NCI-H345 (cell line): ENCODE measurements at places on chromosomes 2 and 18.
A peak's percentile ranks its signal among the peaks of the same experiment; 100 is the strongest.

- DNase-seq: no peak
Observed at GRCh38 chr2:53660886-53661285, 106.7 kb upstream of the CHAC2 start.

DNA sequence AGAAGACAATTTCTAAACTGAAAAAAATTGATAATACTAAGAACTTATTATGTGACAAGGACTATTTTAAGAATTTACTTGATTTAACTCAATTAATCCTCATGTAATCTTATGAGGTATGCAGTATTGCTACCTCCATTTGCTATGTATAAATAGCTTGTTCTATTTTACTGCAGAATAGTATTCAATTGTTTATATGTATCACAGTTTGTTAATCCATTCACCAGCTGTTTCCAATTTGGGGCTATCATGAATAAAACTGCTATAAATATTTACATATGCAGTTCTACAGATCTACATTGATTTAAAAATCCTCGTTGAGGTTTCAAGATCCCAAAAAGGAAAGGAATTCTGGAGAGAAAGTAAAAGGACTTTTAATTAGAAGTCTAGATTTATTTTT, 54.8 kb upstream of the DOCK10 start:
- DNase-seq: no peak

- DNase-seq: no peak
Observed at GRCh38 chr2:108139521-108139920, 100.2 kb upstream of the SULT1C3 start.

DNA sequence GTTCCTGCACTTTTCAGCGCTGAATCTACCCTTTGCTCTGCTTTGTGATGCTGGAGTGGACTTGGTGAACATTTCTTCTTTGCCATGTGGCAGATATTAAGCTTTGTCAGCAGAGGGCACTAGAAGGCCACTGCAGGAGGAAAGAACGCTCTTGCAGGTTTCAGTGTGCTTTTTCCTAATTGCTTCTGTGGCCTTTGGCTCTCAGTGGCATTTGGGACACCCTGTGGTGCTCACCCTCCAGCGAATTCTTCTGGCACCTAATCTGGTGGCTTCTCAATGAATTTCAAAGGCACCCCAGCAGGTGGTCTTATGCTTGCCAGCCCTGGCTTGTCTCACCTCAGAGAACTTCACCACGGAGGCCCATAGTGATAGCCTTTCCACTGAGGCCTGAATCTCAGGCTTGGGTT, 146.7 kb downstream of the MYO3B start:
- DNase-seq: peak; percentile 88

DNA sequence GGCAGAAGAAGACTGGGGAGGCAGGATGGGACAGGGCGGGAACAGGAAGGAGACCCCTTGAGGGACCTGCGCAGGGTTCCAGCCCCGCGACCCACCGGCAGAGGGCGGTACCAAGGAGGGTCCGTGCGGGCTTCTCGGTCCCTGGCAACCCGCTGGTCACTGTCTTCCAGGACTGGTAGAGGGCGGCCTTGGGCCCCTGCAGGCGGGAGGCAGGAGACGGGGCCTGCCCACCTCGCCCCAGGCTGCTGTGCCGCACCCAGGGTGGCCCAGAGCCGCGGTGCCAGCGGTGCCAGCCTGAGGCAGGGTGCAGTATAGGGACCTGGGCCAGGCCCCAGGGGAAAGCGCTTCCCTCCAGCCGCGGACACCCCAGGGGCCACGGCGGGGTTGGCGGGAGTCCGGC, 34.5 kb downstream of the NEURL3 start:
- no peak for DNase-seq

- peak; percentile 87 for DNase-seq
Observed at GRCh38 chr2:56047136-56047535, 123.6 kb upstream of the EFEMP1 start.

DNA sequence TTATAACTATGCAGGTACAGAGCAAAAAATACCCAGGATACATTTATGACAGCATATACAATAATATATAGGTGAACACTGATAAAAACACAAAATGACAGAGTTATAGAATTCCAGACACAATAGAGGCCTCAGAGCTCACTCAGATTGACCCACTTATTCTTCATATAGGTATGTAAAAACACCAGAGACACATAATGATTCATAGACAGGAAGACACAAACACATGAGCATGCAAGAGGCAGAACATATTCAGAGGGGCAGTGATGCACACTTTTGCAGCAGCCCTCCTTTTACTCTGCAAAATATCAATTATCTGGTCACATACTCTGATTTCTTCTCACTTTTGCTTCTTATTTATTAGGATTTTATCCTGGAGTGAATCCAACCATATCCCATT, 633.3 kb upstream of the ACVR2A start:
- DNase-seq: no peak

DNA sequence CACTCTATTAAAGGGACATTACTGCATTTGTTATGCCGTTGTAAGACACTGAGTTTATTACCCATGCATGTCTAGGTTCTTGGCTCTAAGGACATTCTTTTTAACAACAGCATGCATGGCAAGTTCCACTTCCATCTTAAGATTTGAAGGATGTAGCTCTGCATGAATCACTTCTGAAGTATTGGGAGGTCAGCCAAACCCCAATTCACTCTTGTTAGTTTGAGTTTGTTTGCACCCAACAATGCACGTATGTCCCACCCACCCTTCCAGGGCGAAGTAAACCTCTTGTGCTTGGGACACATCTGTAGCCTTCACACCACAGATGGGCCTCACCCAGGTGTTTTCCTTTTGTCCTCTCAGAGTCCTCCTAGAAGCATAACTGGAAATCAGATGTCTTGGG, 5.6 kb upstream of the LAMA3 start:
- no peak for DNase-seq

GRCh38 chr2:148966438-148966758, 72.1 kb upstream of the LYPD6B start:
- no peak for DNase-seq
